ENCODE measurements at places on chromosomes 11 and 22. TPM values are rescaled to one million over a fixed set of nuclear protein-coding genes. Genes with fewer than 3 reads are reported as not detected.
A peak's percentile ranks its signal among the peaks of the same experiment; 100 is the strongest.

SNX15 gene
- total RNA-seq: 13.3 TPM

DLG2 gene
- 0.85 TPM for total RNA-seq

DNA sequence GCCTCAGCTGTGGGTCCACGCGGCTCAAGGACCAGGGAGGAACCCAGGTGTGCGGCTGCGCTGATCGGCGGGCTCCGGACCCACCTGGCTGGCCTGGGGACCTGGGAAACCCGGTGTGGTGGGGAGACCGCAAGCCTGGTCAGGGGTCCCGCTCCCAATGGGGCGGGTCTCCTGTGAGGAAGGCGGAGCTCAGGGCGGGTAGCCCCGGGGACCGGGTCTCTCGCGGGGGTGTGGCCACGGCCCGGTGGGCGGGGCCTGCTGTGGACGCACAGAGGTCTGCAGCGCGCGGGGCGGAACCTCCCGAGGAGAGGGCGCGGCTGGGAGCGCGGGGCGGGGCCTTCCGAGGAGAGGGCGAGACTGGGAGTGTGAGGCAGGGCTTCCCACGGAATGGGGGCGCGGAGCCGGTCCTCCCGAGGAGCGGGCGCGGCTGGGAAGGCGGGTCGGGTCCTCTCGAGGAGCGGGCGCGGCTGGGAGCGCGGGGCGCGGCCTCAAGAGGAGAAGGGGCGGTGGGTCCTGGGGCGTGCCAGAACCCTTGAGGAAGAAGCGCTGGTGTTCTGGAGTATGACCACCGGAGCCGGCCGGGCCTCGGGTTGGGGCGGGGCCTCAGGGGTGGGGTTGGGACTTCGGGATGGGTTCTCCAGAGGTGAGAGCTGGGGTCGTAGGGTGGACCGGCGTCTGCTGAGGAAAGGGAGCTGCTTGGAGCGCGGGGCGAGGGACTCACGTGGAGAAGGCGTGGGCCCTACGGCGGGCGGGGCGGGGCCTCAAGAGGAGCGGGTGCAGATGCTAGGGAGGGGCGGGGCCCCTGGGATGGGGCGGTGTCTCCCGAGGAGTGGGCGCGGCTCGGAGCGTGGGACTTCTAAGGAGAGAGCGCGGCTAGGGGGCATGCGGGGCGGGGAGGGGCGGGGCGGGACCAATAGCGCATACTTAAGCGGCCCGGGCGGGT, 20.8 kb downstream of the DGCR6L start:
- no peak for DNase-seq

GRCh38 chr11:64791781-64792291, 11.2 kb downstream of the MAP4K2 start:
- DNase-seq: no peak

- DNase-seq: peak; percentile 80
Observed at GRCh38 chr11:33557201-33557600, 143.4 kb downstream of the C11orf91 start.

- DNase-seq: no peak
Observed at GRCh38 chr11:2277933-2278523, 7.6 kb upstream of the ASCL2 start.

GRCh38 chr11:17588166-17588565, 41.1 kb downstream of the OTOG start:
- no peak for DNase-seq

GRCh38 chr11:108915666-108916065, 250.8 kb downstream of the DDX10 start:
- no peak for DNase-seq
